ENCODE measurements at places on chromosomes 1 and 21.
A peak's percentile ranks its signal among the peaks of the same experiment; 100 is the strongest.

- DNase-seq: peak; percentile 8
These were observed 33.9 kb upstream of the PDC start for GRCh38 chr1:186494832-186495271.

DNA sequence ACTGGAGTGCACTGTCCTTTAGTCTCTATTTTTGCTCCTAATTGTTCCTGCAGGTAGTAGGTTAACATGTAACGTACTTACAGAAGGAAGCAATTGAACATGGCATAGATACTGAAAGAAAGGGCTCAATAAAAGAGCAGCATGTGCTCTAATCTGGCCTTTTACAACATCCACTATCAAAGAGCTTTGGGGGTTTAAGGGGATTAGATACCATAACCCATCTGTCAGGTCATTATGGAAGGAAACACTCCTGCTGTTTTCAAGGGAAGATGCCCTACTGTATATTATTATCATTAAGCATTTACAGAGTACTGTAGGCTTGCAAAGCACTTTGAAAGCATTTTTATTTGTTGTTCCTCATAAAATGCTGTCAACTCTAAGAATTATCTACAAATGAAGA is 152.8 kb downstream of the TTLL7 start:
- DNase-seq: no peak

GRCh38 chr1:34631126-34631525 is 123.7 kb upstream of the GJB5 start:
- DNase-seq: no peak

- no peak for DNase-seq
These were observed 39.4 kb downstream of the ATP2B4 start for GRCh38 chr1:203665993-203666392.

DNA sequence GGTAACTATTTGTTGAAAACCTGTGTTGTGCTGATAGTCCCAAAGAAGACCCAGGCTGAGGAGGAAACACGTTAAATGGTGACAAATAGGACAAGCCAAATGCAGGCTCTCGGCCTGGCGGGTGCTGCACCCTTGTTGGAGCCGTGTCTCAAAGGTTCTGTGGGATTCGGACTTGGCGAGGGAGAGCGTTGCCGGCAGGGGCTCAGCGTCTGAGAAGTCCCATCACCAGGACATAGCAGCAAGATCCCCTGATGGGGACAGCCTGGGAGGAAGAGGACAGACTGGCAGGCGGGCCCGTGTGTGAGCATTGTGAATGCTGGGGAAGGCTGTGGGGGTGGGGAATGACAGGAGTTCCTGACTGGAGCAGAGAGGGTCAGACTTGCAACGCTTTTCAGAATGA is 142.5 kb downstream of the PGBD5 start:
- no peak for DNase-seq

GRCh38 chr1:16231331-16232315 is 5.4 kb downstream of the CPLANE2 start:
- peak; percentile 45 for DNase-seq

DNA sequence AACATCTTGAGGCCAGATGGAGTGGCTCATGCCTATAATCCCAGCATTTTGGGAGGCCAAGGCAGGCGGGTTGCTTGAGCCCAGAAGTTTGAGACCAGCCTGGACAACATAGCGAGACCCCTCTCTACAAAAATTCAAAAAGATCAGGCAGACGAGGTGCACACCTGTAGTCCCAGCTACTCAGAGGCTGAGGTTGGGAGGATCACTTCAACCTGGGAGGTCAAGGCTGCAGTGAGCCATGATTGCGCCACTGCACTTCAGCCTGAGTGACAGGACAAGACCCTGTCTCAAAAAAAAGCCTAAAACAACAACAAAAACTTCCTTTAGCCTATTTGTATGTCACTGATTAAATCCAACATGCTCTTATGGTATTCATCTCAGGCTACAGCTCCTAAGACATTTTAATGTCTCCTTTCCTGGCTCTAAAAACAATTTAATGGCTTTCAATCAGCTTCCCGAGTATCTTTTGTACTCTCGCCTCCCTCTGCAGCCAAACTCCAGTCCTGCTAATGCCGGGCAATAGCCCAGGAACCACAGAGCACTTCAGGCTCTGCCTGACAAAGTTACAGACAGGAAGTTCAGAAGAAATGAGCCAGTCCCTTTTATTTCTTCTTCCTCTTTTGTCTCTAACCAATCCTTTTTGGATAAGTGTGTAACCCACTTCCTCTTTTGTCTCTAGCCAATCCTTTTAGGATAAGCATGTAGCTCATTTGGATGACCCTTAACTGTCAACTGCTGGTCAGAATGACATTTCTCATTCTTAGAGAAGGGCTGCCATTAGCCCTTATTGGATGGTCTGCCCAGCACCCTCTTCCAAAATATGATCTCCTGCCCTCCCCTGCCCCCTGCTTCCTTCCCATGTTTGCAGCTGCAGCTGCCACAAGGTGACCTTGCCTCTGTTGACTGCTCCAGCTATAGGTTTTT is 6.6 kb upstream of the DOP1B start:
- no peak for DNase-seq

- DNase-seq: no peak
These were observed 73.9 kb downstream of the OBSCN start for GRCh38 chr1:228281631-228282328.

DNA sequence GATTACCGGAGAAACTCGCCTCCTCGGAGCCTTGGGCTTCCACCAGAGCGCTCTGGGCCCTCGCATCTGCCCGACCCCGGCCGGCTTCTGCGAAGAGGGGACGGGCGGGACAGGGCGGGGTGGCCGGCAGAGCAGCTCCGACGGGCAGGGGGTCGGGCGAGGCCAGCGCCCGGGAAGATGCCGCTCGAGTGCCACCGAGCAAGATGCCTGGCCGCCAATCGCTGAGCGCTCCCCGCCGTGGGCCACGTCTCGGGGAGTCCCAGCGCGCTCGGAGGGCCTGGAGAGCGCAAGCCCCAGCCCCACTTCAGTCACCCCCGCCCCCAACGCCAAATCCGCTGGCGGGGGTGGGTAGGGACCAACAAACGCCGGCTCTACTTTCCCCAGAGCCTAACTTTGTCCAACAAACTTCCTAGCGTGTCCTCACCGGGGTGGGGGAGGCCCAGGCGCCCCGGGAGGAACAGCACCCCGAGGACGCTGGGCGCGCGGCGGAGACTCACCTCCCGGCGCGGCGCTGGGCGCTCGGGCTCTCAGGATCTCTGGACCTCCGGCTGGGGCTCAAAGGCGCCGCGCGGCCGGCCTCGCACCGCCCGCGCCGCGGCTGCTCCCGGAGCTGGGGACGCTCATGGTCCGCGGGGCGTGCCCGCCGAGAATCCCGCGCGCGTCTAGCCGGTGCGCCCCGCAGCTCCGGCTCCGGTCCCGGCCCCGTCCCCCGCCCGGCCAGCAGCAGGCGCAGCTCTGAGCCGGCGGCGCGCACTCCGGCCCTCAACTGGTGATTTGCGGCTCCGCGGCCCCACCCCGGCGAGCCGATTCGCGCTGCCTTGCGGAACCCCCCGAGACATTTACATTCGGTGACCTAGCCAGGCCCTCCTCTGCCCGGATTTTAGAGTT is at the start of gene BCAR3:
BCAR3 (minus strand) TSS at position 737 of the 888 bp plus-strand sequence. CDS start 6,907 bp downstream, outside the sequence.
- peak; percentile 77 for DNase-seq

- peak; percentile 23 for DNase-seq
These were observed 32.2 kb downstream of the HSPG2 start for GRCh38 chr1:21904704-21905520.

DNA sequence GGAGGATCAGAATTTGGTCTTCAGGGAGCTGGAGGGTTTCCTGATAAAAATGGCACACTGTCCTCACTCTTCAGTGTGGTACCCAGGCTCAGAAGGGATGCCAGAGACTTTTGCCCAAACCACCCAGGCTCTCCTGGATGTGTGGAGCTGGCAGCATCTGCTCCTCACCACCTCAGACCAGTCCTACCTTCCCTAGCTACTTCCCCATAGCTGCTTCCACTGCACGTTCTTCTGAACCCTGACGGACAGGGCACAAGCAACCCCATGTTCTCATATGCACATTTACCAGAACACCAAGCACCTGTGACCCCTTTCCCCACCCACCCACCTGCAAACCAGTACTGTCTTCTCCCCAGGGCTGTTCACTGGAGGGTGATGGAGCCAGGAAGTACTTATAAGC is 4.7 kb downstream of the ADAR start:
- DNase-seq: no peak

- DNase-seq: no peak
These were observed 75.2 kb downstream of the NGF start for GRCh38 chr1:115262886-115263285.

- DNase-seq: no peak
These were observed 833.0 kb upstream of the ADAMTS5 start for GRCh38 chr21:27799861-27800260.

- no peak for DNase-seq
These were observed 29.5 kb upstream of the CR2 start for GRCh38 chr1:207424570-207425131.

DNA sequence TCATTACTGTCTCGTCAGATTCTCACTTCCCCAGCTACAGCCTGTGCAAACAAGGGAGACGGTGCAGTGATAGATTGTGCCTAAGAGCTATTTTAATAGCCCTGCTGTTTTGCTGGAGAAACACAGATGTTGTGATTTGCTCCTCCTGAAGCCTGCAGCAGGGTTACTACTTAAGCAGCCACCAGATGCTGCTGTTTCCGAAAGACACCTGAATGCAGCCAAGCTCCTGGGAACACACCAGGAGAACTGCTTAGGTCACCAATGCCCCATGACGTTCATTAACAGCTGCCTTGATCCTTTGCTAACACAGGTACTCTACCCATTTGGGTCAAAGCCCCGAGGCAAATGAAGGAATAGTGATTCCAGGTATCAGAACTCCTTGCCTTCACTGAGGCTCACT is 411.8 kb upstream of the DAB1 start:
- no peak for DNase-seq

DNA sequence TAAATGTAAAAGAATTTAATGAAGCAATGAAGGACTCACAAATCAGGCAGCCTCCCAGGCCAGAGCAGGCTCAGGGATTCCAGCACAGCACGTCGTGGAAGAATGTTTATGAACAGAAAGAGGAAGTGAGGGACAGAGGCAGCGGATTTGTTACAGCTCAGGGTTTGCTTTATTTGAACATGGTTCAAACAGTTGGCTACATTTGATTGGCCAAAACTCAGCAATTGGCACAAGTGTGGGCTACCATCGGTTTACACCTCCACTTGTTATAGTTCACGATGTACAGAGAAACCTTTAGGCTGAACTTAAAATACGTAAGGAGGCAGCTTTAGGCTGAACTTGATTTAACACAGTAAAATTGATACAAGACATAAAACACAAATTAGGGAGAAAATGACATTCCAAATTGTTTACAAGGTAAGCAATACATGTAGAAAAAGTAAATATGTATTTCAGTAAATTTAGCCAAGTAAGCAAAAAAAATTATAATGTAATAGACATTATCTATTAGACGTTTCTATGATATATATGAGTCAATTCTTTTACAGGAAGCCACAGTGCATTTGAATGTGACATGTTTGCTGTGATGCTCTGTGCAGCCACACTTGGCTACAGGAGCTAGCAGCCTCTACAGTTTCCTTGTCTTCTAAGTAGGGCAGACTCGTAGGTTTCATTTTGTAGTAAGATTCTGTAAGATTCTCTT is 126.5 kb downstream of the ADSS2 start:
- DNase-seq: no peak

- DNase-seq: no peak
These were observed 69.5 kb downstream of the LUZP1 start for GRCh38 chr1:23099171-23099536.

DNA sequence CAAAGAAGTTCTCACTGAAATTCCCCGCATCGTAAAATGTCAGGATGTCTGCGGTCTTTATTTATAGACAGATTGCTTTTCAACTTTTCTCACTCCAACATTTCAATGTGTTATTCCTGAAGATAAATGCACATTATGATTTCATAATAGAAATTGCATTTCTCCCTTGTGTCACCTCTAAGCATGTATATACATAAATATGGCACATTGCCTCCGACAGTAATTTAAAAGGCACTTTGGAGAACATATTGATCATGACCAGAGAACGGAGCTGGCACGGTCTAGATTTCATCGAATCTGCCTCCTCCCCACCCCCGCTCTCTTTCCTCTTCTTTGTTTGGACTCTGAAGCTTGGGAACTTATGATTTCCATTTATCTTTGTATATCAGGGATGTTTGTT is 54.9 kb upstream of the IGSF21 start:
- no peak for DNase-seq

GRCh38 chr1:183480971-183481441 is 8.7 kb downstream of the SMG7 start:
- DNase-seq: no peak

- no peak for DNase-seq
These were observed 8.0 kb downstream of the RCSD1 start for GRCh38 chr1:167638064-167638463.

DNA sequence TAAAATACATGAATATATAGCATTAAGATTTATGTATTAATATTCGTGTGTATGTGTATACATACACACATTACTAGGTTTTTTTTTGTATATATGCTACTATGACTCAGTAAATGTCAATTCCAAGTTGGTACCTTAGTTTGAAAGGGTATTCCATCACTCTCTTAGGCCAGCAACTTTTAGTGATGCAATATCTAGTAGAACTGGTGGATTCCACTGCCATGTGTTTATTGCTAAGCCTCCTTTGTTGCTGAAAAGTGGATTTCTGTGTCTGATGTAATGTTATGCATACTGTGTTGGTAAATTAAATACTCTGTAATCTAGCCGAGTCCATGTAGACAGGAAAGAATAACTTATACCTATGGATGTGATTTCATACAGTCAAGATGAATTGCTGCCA is 16.9 kb upstream of the COL11A1 start:
- DNase-seq: no peak

- no peak for DNase-seq
These were observed 115.5 kb upstream of the VAV3 start for GRCh38 chr1:108080448-108080847.

- peak; percentile 42 for DNase-seq
These were observed 36.8 kb downstream of the RAP1A start for GRCh38 chr1:111656086-111657017.

- no peak for DNase-seq
These were observed 126.3 kb downstream of the PTPN14 start for GRCh38 chr1:214425101-214425500.

- no peak for DNase-seq
These were observed 43.0 kb downstream of the PPP2R5A start for GRCh38 chr1:212328248-212328647.

DNA sequence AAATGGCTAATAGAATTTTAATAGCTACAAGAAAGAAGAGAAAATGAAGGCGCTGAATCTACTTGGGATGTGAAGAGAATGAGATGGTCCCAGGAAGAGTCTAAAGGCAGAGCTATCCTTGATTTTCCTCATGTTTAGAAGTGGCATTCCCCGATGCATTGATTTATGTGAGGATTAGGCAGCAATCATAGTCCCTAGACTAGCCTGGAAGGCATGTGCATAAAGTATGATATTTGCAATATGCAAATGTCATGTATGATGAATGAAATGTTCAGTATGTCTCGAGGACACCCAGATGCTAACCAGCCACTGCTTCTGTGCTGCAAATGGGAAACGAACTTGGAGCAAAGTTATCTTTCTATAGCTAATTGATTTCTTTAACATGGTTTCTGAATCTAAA is 641.5 kb upstream of the PLXNA2 start:
- DNase-seq: no peak

- DNase-seq: no peak
These were observed 51.8 kb upstream of the LRP8 start for GRCh38 chr1:53379662-53380002.

- DNase-seq: peak; percentile 48
These were observed 4.4 kb upstream of the WDR64 start for GRCh38 chr1:241647658-241648057.

Measured in urothelium cell line (cell line).